Activated CD4-positive, alpha-beta memory T cell treated with anti-CD3 and anti-CD28 coated beads, Interleukin-2, amount 10 ng/mL, durations not matched to agents 7 days and 5 days (primary cell): ENCODE measurements at places on chromosomes 13 and 19. TPM values are rescaled to one million over a fixed set of nuclear protein-coding genes. Genes with fewer than 3 reads are reported as not detected.

Gene PLA2G4C
- 11.5 TPM for total RNA-seq

Gene AP2A1
- total RNA-seq = 78.0 TPM

Gene RFXAP
- total RNA-seq = 15.3 TPM

Gene ARGLU1
- 113 TPM for total RNA-seq

Gene SIGLEC5
- total RNA-seq = not detected

Gene CYP2A7
- not detected for total RNA-seq
